Stimulated activated CD8-positive, alpha-beta memory T cell treated with anti-CD3 and anti-CD28 coated beads, Interleukin-4, amount 100 ng/mL, for 4 hours (primary cell): ENCODE measurements at places on chromosomes 5 and 9.

- no peak for DNase-seq
Observed at GRCh38 chr9:113964495-113965170, 88.5 kb downstream of the ZNF618 start.

- no peak for DNase-seq
Observed at GRCh38 chr5:5473226-5473625, 50.7 kb downstream of the ICE1 start.

- DNase-seq: no peak
Observed at GRCh38 chr5:120146787-120147186, 317.3 kb upstream of the PRR16 start.

- DNase-seq: no peak
Observed at GRCh38 chr5:63743096-63743798, 219.0 kb downstream of the HTR1A start.

DNA sequence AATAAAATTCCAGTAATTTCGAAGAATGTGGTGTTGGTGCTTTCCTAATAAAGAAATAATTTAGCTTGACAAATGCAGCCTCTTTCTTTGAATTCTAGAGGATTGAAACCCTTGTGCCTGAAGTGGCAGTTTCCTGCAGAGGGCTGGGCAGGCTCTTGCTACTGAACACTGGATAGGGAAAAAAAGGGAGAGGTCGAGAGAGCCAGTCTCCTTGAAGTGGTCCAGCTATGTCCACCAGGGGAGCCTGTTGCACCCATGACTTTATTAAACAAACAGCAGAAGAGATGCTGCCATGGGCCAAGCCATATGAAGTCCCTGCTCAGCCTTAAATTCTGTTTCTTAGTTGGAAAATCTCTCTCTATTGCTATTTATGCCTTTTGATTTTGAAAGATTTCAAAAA, 178.4 kb downstream of the SMARCA2 start:
- no peak for DNase-seq

DNA sequence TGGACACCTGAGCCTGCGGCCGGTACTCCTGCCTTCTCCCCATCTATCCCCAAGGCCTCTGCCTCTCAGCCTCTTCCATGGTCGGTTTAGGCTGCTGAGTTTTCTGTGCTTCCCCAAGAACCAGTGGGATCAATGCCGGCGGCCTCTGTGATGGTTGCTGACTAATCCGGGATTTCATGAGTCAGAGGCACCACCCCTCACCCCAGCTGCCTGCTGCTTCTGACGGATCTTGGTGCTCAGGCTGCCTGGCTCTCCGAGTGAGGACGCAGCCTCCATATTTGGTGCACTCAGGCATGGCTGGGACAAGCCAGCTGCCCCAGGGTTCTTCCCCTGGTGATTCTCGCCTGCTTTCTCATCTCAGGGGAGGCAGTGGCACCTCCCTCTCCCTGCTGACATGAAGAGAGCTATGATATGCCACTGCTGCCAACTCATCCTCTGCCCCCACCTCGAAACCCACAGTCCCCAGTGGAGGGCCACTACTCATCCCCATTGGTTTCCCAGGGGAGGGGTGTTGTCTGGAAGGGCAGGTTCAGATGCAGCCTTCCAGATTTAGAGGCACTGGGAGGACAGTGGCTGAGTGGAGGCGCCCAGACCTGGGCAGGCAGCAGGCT, 3.3 kb upstream of the MAN1B1 start:
- DNase-seq: no peak

DNA sequence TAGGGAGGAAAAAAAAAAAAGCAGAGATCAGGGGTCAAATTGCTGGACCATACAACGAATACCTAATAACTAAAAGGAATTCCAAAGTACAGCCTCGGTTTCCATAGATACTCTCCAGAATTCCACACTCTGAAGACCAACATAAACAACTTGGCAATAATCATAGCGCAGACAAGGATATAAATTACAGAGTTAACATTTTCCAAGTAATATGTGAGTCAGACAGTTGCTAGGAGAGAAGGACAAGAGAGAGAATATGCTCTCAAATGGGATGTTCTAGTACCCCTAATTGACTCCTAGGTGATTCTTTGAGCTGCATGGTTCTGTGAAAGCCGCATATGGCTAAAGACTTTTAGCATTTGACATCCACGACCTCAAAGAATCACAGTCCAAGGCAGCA, 165.2 kb downstream of the FRMD3 start:
- no peak for DNase-seq

DNA sequence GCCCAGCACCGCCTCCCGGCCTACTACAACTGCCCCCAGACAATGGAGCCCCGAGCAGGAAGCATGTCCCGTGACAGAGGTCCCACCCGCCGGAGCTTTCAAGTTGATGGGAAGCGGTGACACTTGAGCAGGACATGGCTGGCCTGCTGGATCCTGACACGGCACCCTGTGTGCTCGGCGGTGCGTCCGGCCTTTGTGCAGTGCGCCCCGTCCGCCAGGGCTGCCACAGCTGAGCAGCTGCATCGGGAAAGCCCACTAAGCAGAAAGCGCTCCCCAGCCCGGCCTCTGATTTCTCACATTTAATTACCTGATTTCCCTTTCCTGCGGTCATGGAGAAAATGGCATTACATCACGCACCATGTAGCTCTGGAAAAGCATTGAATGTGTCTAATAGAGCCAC, 611.9 kb downstream of the IRX1 start:
- no peak for DNase-seq

GRCh38 chr5:78811121-78811817, 162.7 kb upstream of the LHFPL2 start:
- no peak for DNase-seq

DNA sequence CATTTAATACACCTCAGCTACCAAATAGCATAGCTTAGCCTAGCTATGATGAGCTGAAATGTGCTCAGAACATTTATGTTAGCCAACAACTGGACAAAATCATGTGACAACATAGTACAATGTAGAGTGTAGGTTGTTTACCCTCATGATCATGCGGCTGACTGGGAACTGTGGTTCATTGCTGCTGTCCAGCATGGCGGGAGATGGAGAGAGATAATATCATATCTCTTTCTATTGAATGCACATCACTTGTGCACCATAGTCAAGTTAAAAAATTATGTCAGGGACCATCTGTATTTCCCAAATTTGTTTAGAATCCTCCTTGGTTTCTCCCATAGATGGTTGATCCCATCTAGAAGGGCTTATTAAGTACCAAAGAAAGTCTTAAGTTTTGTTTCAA, 151.1 kb upstream of the ELL2 start:
- DNase-seq: no peak

DNA sequence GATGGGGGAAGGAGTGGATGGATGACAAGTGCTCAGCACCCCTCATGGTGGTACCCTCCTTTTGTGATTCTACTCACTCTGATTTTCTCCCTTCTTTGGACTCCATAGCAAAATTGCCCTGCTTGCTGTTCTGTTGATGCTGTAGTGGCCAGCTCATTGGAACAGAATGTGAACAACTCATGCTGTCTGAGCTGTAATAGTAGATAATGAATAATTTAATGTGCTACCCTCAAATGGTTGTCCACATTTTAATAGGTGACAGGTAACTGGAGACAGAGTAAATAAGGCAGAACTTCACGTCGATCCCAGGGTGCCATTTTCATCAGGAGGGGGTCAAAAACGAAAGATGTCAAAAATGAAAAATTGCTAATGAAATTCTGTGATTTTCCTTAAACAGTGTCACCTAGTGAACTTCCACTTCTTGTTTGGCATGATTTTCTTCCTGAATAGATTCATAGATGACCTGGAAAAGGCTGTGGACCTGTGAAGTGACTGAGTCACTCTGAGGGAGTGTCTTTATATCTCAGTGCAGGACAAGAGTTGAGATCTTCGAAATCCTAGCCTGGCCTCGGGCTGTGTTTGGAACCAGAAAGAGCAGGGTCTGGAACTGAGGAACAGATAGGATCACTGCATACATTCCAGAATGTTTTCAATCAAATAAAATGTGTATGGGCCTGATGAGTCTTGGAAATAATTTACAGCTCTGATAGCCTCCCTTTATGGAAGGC, 270.2 kb downstream of the PSAT1 start:
- no peak for DNase-seq

DNA sequence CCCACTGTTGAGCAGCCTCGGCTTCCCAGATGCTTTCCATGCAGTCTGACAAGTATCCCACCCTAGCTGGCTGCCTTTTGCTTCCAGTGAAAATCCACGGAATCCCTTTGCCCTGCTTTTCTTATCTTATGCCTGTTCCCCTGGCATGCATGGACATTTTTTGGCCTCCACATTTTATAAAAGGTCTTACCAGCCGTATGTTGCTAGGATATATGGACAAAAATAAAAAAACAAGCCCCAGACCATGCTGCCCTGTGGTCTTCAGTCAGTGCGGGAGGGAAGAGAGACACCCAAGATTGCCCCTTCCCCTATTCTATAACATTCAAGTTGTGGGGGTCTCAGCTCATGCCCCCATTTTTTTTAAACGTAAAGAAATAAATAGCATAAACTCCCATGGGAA, 129.6 kb downstream of the COL23A1 start:
- no peak for DNase-seq

DNA sequence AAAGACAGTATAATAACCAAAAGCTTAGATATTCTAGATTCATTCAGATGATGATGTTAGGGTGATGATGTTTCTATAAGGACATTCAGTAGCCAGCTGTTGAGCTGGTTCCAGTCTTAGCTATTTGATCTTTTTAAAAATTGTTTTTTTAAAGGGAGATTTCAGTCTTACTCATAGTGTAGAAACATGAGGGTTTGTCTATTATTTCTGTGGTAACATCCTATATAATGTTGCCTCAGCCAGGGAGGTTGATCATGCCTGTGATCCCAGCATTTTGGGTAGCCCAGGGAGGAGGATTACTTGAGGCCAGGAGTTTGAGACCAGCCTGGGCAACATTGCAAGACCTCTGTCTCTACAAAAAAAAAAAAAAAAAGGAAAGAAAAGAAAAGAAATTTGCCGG, 167.8 kb downstream of the DOCK2 start:
- DNase-seq: no peak

DNA sequence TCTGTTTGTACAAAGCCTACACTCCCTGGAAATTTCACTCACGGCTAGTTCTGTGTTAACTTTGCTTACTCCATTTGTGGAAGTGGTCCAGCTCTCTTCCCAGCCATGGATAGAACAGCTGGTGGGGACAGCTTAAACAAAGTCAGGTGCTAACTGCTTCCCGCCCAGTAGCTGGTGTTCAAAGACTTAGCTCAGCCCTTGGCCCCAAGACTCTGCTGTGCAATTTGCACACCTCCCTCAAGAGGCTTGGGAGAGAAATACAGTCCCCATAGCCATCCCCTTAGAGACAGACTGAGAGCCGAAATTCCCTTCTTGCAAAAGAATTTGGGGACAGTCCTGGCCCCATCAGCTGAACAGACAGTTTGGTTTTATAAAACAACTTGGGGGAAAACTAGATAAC, 73.8 kb upstream of the RAI14 start:
- no peak for DNase-seq

DNA sequence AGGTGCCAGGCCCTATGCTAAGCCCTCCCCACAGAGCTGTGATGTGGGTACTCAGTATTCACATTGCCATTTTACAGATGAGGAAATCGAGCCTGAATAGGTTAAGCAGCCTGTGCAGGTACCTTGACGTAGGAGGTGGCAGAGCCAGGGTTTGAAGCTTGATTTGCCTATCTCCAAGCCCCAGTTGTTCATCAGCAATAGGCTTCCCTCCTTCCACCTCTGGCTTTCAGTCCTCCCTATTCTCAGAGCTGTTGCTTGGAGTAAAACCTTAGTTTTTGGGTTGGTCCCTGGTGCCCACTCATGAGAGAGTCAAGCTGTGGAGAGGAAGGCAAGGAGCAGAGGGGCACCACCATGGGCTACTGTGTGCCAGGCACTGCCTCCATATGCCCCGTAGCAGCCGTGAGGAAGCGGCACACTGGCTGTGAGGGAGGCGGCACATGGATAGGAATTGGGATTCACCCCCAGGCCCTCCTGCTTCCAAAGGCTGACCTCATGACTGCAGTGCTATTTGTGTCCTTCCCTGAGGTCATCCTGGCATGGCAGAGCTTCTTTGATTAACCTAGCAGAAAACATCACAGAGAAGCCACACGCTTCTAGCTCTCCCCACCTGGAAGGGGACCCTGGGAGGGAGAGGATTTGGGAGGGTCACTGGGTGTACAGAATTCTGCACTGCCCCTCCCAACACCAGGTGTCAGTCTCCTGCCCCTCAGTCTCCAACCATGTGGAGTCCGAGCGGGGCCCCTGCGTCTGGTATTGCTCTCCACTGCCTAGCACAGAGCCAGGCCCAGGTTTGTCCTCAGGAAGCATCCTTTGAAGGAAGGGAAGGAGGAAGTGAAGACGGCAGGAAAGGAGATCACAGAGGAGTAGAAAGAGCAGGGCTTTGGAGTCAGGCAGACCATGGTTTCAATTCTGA, 109.8 kb downstream of the RGS3 start:
- no peak for DNase-seq

- no peak for DNase-seq
Observed at GRCh38 chr5:1516615-1517601, 6.9 kb downstream of the LPCAT1 start.

- no peak for DNase-seq
Observed at GRCh38 chr5:71640408-71640807, 53.3 kb downstream of the MCCC2 start.

DNA sequence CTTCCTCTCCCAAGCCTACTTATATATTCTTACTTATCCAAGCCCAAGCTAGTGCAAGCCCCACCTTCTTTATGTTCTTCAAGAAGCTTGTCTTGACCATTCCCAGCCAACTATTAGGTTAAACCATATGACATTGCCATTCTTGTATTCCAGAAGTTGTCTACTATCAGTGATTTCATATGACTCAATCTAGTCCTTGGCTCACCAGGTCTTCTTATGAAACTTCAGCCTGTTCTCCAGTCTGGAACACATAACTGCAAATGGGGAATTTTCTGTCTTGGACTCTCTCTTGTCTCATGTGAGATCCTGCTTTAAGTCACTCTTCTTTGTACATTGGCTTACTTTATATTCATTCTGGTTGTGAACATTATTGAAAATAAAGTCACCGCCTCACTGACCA, 130.7 kb downstream of the TTLL11 start:
- DNase-seq: no peak

- no peak for DNase-seq
Observed at GRCh38 chr5:174307031-174307408, 261.5 kb downstream of the NSG2 start.

DNA sequence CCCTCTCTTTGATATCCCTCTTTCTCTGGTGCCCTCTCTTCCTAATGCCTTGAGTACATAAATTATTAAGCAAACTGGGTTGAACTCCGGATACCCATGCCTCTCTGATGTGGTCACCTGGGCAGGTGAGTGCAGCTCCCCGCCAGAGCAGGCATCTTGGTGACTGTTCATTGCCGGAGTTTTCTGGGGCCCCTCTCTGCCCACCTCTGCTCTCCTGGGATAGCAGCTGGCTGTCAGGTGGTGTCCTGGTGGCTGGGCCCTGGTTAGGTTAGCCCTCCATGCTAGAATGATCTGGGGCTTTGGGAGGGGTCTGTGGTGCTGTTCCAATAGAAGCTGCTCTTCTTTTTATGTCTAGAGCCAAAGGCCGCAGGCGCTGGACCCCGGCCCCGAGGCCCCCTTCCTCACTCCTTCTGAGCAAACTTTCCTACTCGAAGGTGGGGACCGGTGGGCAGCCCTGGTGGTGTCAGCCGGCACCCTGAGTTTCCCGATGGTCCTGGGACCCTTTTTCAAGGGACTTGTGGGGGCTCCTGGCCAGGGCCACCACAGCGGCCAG, 4.9 kb upstream of the SCGB3A1 start:
- DNase-seq: no peak

GRCh38 chr5:131548176-131548575, 86.9 kb downstream of the RAPGEF6 start:
- no peak for DNase-seq

- no peak for DNase-seq
Observed at GRCh38 chr9:117624106-117624505, 80.1 kb upstream of the TLR4 start.

GRCh38 chr9:27400334-27400880, 103.5 kb upstream of the EQTN start:
- DNase-seq: no peak
